ENCODE measurements at places on chromosomes 4 and X. TPM values are rescaled to one million over a fixed set of nuclear protein-coding genes. Genes with fewer than 3 reads are reported as not detected.

HTRA3 gene
- not detected for total RNA-seq

RTL5 gene
- total RNA-seq: 0.18 TPM

DNA sequence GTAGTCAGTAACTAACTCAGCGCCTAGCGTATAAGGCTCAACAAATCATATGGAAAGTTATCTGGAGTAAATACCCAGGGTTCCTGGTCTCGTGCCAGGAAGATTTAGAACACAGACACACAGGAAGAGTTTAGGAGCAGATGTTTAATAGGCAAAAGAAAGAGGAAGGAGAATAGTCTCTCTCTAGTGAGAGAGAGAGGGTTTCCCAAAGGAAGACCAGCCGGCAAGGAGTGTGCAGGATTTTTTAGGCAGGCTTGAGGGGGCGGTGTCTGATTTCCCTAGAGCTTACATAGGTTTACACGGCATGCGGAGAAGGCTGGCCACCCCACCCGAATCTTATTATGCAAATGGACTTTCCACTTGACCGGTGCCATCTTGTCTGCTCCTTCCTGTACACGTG lies 284.0 kb upstream of the FRG1 start:
- DNase-seq: no peak

DNA sequence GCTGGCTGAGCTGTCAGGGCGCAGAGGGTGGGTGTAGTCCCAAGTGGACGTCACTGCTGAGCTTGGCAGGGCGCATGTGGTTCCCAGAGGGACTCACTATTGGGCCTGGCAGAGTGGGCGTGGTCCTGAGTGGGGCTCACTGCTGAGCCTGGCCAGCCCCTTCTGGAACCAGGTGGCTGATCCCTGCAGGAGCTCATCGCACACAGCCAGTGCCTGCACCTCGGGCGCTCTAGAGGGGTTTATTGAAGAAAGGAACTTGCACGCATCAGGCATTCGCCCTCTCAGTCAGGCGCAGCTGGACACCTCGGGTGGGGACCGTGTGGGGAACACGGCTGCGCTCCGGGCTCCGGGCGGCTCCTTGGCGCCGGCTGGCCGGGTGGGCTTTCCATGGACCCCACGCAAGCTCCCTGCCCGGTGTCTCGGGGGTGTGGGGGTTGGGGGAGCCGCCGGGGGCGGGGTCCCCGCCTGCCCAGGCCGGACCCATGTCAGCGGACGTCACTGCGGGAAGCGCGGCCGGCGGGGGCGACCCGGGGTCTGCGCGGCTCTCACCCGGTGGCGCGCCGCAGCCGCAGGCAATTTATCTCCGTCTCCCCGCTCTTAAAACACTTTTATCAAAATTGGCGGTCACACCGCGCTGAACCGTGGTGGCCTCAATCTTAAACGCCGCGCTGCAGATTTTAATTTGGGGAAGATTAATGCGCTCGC lies 65.4 kb upstream of the NKX1-1 start:
- DNase-seq: no peak

DNA sequence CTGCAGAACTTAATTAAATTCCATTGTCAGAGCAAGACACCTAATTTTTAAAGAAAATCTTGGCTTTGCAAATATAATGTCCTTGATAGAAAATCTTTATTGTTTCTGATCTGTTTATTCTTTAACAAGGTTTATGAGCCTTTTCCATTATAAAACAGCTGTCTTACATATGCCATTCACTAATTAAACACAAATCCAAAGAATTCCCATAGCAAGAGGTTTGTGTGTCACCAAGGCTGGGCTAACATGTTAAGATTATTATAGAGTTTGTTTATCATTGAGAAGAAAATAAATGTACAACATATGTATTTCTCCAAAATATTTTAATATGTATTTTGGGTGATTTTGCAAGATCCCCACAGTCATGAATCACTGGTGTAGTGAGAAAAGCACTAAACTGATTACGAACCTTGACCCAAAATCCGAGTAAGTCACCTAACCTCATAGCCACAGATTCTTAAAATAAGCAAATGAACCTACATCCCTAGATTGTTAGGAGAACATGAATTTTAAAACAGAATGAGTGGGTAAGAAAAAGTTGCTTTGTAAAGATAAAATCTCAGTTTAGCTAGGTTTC lies 694.8 kb upstream of the INTU start:
- no peak for DNase-seq

- DNase-seq: no peak
Measured at GRCh38 chrX:52349681-52350080, 19.1 kb upstream of the XAGE2 start.

DNA sequence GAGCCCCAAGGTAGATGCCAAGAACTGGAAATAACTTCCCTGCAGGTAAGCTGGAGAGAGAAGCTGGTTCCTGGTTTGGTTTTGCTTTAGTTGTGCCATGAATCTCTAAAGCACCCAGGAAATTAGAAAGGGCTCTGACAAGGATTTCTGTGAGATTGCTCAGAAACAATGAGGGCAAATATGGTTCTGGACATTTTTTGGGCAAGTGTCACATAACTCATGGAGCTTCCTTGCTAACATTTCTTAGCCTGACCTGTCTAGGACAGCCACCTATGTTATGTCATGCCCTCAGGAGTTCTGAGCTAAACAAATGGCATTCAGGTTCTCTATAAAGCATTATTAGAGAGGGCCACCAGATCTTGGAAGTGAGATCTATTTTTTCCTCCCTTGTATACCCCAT lies 131.8 kb downstream of the GUCY2F start:
- DNase-seq: no peak

DNA sequence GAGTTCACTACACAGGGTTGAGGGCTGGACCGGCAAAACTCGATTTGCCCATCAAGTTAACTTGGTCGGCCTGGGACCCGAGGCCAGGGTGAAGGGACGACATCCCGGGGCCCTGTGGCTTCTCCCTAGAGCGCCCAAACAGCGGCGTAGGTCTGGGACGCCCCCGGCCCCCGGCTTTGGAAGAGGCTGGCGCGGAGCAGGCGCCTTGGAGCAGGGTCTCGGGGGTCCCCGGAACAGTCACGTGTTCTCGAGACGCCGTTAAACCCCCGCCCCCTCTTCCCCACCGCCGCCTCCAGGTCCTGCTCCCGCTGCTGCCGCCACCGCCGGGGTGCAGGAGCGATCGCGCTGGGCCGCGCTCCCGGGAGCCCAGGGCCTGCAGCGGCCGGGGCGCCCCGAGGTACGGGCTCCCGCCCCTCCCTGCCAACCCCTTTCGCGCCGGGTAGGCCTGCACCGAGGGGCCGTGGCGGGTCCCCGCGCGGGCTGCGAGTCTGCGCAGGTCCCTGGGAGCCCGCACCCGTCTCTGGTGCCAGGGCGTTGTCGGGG lies at the start of gene NPY5R:
NPY5R (plus strand) TSS at position 289 of the 543 bp plus-strand sequence. CDS start 6,382 bp downstream, outside the sequence.
- DNase-seq: no peak

DNA sequence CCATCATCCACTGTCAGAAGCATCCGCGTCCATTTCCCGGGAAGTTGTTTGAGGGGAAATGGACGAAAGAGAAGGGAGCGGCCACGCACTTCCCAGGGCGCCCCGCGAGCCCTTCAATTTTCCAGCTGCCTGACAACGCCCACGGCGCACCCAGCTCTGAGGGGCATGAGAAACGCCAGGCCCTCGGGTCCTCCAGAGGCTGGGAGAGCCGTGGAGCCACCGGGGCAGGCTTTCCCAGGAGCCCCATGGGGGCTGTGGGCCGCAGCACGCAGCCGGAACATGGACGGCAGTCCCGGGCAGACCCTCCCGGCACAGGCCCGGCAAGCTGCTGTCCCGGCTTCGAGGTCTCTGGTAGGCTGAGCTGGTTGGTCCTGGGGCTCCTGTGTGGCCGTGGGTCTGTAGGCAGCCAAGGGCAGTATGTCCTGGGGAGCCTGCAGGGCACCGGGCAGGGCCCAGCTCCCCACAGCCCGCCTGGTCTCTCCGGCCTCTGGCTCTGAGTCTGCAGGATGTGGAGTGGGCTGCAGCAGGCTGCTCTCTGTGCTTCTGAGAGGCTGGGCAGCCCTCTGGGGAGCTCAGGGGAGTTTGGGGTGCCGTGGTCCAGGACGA lies 115.2 kb downstream of the FAM53A start:
- DNase-seq: no peak

DNA sequence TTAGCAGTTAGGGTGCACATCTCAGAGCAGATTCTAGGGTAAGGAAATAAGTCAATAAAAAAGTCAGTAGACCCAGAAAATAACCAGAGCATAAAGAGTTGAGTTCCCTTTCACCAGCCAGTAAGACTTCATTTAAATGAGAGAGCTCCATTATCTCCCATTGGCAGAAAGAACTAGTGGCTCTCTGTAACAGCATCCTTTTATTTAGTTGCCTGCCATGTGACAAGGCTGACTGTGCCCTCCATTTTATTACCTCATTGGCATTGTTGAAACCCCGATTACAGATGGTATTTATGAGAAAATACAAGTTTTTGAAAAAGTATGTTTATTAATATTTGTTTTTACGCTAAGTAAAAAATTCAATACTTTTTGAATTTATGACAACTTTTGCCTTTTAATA lies 859.5 kb upstream of the NDST4 start:
- DNase-seq: no peak

SMIM10L2A gene
- total RNA-seq: 0.23 TPM

DNA sequence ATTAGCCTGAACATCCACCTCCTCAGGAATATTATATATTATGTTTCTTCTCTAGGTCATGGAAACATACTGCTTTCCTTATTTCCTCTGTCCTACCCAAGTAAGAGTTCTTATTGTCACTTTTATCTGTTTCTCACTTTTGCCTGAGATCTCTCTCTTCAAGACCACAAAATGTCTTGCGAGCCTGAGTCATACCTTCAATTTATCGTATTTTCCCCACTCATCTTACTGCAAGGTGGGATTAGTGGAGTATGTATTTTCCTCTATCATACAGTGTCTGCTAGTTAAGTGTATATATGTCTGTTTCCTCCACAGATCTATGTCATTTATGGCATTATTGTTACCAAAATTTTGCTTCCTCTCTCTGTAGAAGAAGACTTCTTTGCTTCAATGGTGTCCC lies 124.5 kb downstream of the EIF4E start:
- DNase-seq: no peak

DNA sequence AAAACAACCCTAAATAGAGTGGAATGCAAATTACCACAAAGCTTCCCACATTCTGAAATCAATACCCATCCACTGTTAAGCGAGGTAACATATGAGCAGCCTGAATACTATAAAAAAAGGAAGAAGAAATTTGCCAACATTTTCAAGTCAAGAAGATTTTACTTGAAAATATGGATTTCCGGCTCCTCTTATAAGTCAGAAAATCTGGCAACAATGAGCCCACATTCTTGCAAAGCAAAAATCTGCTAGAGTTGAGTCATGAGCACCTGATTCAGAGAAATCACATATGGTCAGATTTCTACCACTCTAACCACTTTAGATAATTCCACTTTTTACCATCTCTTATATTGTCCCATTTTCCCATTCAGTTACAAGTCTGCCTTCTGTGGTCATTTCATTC lies 395.7 kb downstream of the DTHD1 start:
- no peak for DNase-seq

GRCh38 chr4:158496030-158496741 lies 25.5 kb upstream of the RXFP1 start:
- DNase-seq: peak; percentile 57

DNA sequence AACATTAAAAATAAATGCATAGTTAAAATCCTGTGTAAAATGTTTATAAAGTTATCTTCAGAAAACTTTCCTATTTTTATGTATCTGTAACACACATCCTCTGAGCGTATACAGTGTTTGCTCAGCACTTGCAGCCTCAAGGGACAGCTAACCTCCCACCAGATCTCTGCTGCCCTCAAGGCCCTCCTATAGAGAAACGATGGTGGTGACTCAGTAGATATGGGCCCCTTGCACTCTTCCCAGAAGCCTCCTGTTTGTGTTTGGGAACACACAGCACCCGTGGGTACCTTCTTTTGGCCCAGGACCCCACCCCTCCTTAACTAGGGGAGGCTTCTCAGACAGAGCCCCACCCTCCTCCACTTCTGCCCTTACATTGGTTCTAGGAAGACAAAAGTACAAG lies 26.7 kb downstream of the PJA1 start:
- DNase-seq: no peak

Data from activated CD8-positive, alpha-beta T cell treated with anti-CD3 and anti-CD28 coated beads for 36 hours (primary cell).